ENCODE measurements at places on chromosomes 1 and 21. TPM values are rescaled to one million over a fixed set of nuclear protein-coding genes. Genes with fewer than 3 reads are reported as not detected.

The HMGCS2 gene
- total RNA-seq, result not detected

The CLDN17 gene
- not detected for total RNA-seq

The LCE1D gene
- total RNA-seq, result not detected

The GSTM2 gene
- total RNA-seq, result 3.7 TPM

The TNFRSF14 gene
- total RNA-seq, result 61.0 TPM

The FCMR gene
- not detected for total RNA-seq

The GNAT2 gene
- 0.49 TPM for total RNA-seq
